ENCODE measurements at places on chromosomes 6 and 20.

GRCh38 chr20:45487231-45487635 lies 17.7 kb downstream of the WFDC2 start:
- no peak for DNase-seq

DNA sequence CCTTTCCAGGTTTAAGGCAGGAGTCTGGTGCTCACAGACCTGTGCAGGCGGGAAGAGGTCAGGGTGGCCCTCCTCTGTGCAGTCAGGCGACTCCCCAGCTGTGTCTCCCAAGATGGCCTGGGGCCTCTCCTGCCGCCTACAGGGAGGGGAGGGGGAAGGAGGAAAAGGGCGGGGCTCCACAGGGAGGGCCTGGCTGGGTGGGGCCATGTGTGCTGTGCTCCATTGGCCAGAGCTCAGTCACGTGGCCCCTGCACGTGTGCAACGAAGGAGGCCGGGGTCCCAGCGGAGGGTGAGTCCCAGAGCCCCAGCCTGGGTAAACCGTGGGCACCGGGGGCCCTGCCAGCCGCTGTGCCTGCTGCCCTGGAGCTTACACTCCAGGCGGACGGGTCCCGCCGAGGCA lies 211.6 kb downstream of the ZDHHC14 start:
- DNase-seq, result no peak

GRCh38 chr6:21431526-21431925 lies 162.0 kb upstream of the SOX4 start:
- DNase-seq, result no peak

DNA sequence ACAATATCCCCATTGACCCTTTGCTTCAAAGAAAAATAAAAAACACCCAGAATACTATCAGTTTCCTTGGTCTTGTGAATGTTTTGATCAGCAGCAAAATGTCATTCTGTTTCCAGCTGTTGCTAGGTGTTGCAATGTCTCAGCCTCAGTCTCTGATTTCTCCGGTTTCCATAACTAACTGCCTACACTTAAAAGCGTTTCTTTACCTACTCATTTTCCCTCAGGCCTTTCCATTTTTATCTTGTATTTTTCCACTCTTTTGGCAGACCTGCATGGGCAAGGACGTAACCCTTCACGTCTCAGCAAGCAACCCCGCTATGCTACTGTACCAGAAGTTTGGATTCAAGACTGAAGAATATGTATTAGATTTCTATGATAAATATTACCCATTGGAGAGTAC lies 49.4 kb downstream of the KAT14 start:
- DNase-seq, result no peak

GRCh38 chr6:14428269-14428668 lies 310.7 kb downstream of the CD83 start:
- DNase-seq, result no peak
